ENCODE measurements at places on chromosomes 2 and 18.

DNA sequence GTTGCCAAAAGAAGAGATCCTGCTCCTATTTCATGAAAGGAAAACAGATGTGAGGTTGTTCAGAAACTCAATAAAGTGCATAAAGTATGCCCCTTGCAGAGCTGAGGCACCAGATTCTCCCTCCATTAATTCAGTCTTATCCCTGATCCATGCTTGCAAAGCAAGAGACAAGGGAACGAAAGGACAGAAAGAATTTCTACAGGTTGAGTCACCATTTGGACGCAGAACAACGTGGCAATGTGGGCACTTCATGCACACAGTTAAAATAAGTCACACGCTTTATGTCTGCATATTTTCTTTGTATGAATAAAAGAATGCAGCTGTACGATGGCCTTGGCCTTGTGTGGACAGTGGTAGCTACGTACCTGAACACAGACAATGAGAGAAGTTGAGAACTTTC, 321.7 kb upstream of the REV1 start:
- DNase-seq = no peak

DNA sequence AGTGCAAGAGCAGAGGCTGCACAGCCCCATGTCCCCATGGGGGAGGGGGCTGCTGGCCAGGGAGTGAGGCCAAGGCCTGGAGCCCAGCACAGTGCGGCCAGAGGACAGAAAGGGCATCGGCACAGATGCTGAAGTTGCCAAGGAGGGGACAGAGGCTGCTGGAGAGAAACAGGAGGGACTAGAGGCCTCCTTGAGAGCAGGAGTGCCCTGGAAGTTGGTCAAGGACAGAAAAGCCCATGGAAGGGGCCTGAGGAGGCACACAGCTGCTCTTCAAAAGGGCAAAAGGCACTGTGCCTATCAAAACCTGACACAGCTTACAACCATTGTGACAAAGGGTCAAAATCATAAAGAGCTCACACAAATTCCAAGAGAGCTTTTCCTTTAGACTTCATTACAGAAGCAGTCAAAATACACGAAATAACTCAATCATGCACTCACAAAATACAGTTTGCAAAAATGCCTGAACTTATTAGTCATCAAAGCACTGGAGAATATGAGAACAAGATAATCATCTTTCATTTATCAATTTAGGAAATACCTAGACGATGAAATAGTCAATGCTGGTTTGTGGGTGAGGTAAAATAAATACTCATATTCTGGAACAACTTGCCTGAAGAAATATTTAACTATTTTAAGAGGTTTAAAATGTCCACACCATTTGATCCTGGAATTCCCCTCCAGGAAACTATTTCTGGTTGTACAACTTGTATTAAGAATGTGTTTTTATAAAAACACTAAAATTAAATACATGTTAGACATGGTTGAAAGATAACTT, 79.6 kb downstream of the USP40 start:
- no peak for DNase-seq

- DNase-seq = no peak
Measured at GRCh38 chr2:171706152-171706803, 19.0 kb downstream of the DYNC1I2 start.

DNA sequence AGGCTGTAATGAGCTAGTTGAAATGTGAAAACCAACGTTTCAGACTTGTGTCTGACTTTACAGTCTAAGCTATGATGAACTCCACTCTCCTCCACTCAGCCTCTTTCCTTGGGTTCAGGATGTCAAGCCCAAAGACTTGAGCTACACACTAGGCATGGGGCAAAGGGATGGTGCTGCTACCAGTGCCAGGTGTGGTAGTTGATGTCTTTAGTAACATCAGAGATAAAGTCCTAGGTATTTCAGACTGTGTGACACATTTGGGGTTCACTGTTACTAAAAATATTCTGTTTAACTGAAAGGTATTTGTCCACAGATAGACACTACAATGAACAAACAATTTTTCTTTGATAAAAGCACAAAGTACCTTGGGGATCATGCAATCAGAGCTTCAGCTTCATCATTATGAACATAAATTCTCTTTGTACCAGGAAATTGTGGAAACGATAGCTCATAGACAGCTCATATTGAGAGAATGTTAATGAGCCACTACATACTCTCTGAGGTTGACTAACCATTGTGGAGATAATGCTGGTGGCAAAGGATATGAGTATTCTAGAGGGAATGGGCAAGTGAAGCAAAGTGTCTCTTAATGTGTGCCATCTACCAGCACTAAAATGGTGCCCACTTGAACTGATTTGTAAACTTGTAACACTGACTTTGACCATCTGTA, 253.7 kb upstream of the THUMPD2 start:
- no peak for DNase-seq

DNA sequence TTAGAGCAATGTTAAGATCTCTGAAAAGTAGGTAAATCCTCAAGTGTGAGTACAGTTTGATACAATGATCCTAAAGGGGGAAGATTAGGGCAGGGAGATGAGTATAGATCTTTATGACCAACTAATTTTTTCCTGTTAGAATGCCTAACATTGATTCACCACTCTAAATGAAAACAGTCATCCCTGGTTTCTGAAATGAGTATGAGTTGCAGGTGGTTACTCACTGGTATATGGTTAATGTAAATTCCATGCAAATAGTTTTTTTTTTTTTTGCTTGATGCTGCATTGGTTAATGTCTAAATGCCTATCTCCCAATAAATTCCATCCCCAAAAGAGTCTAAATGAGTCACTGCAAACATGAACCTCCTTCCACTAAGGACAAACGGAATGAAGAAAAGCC, 55.0 kb upstream of the SERPINB2 start:
- peak; percentile 20 for DNase-seq

GRCh38 chr2:35298493-35298892, 1057.1 kb upstream of the CRIM1 start:
- no peak for DNase-seq

DNA sequence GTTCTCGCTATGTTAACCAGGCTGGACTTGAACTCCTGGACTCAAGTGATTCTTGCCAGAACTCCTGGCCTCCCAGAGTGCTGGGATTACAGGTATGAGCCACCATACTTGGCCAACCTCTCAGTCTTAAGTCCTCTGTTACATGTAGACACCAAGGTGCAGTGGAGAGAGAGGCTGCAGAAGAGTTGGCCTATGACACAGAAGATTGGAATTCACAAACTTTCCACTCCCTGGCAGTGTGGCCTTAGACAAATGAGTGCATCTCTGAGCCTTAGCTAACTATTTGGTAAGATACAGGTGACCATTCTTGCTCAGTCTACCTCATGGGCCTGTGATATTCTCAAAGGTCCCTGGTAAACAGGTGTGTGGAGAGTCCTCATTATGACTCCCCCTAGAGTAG, 159.7 kb downstream of the MYCN start:
- no peak for DNase-seq

- no peak for DNase-seq
Measured at GRCh38 chr18:61824733-61825363, 68.0 kb downstream of the RNF152 start.

- DNase-seq = no peak
Measured at GRCh38 chr2:144426981-144427479, 92.9 kb downstream of the ZEB2 start.

DNA sequence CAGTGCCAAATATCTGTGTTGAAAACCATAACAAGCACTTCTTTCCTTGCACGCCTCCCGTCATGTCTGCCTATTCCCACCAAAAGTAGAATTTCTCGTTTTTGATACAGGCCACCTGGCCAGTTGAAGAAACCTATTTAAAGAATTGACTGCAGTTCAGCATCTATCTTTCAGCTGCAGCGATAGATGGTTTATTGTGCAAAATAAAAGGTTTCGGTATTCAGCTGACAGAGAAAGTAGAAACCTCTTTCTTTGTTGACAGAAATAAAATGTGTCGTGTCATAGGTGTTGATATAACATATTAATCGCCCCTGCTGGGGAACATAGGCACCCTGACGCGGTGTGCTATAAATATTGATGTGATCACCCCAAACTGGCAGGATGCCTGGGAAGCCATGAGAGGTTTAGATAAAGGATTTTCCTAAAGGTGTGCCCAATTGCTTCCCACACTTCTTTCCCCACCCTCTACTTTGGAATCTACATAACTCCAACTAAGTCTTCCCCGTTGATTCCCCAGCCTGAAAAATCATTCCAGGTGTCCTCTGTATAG, 570.4 kb downstream of the CCDC85A start:
- DNase-seq = no peak

GRCh38 chr18:8773980-8774379, 68.6 kb downstream of the MTCL1 start:
- no peak for DNase-seq

GRCh38 chr18:2960983-2961696, 51.8 kb downstream of the LPIN2 start:
- DNase-seq = no peak

GRCh38 chr2:230434677-230435324, 18.8 kb downstream of the SP100 start:
- no peak for DNase-seq

DNA sequence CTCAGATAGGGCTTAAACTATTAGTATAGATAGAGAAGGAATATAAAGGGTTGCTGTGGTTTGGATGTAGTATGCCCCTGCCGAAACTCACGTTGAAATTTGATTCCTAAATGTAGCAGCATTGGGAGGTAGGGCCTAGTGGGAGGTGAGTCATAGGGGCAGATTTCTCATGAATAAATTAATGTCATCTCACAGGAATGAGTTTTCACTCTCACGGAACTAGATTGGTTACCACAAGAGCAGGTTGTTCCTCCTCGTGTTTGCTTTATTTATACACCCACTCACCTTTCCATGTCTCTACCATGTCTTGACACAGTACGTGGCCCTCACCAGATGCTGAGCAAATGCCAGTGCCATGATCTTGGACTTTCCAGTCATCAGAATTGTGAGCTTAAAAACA, 218.2 kb downstream of the RBM43 start:
- no peak for DNase-seq

GRCh38 chr18:25465152-25465732, 113.3 kb upstream of the ZNF521 start:
- DNase-seq = no peak

- DNase-seq = no peak
Measured at GRCh38 chr18:50396005-50396660, 21.3 kb downstream of the SKA1 start.

GRCh38 chr18:9478545-9478944, 3.2 kb downstream of the RALBP1 start:
- DNase-seq = no peak

DNA sequence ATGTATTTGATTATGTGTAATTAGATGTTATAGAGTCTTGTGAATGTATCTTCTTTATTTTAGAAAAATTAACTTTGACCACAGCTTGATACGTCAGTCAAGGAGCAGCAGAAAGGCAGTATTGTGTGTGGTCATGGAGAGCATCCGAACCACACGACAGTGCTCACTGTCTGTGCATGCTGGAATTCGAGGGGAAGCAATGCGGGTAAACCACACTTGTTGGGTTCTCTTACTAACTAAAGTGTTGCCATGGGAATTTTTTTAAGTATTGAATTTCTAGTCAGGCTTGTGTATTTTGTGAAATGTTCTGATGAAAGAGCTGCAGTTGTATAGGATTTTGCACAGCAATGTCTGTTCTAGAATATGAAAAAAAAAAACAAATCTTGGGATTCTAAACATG, 4.8 kb downstream of the PJVK start:
- DNase-seq = no peak

DNA sequence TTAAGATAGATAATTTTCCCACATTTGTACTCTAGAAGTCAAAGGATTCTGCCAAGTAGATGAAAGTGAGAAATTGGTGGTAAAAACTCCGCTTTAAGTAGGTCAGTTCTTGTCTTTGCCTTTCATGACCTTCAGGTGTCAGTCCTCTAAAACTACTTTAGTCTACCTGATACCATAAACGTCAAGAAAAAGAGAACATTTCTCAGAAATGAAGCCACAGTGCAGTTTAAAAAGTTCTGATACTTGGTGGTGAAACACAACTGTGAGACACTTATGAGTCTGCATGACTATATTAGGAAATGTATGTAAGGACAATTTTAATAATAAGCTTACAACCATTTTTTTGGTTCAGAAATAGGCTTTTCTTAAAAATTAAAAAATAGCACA, 583.3 kb downstream of the SATB2 start:
- no peak for DNase-seq

- no peak for DNase-seq
Measured at GRCh38 chr2:241008711-241009121, 10.3 kb downstream of the SNED1 start.

GRCh38 chr18:56889621-56890020, 238.5 kb downstream of the WDR7 start:
- DNase-seq = no peak

- no peak for DNase-seq
Measured at GRCh38 chr2:207782238-207783030, 12.7 kb upstream of the FZD5 start.

GRCh38 chr2:159737292-159737916, 25.1 kb downstream of the MARCHF7 start:
- no peak for DNase-seq

GRCh38 chr2:36811071-36811470, 114.6 kb downstream of the VIT start:
- DNase-seq = no peak

DNA sequence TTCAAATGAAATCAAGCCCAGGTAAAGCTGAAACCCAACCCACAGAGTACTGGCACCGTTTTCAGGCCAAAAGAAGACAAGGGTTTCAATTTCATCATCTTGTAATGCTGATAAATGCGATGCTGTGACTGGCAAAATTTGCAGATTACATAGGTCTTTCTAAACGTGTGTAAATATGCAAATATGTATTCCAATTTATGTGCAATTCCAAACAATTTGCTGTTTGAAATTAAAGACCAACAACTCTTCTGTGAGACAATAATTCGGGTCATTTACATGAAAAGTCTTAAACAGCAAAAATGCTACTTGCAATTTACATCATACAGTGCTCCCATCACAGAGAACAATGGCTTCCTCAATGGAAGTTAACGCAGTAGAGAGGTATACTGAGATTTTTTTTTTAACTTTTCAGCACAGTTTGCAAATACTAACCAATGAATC, 2.8 kb upstream of the ZNF532 start:
- DNase-seq = no peak

DNA sequence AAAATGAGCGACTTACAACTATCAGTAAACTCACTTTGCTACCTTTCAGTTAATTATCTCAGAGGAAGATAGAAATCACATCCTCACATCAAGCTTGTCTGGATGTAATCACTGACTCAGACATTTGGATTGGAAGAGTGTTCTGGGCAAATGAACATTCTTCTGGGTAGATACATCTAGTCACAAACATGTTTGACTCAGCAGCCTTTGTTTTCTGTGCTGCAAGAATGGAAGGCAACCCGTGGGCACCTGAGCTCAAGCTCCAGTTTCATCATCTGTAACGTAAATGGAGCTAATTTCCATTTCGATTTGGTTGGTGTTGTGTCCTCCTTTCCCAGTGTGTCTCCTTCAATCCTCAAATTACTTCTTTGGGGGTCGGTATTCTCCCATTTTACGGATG, 58.5 kb downstream of the ACAA2 start:
- DNase-seq = no peak

GRCh38 chr2:501667-502066, 175.5 kb downstream of the TMEM18 start:
- no peak for DNase-seq

DNA sequence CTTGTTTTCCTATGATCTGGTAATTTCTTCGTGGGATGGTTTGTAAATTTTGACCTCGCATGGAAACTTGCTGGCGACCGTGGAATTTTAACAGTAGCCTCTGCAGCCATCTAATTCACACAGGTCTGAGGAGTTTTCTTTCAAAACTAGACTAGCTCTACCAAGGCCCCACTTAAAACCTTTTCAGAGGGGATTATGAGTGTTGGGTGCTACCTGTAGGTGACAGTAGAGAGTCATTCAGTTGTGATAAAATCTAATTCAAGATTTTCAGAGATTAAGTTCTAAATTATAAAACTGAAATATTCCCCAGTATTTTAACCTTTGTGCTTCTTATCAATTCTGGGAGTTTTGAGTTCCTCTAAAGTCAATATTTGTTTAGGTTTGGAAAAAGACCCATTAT, 31.0 kb downstream of the THSD7B start:
- DNase-seq = no peak
